Progenitor cell of endocrine pancreas (in vitro differentiated cells): ENCODE measurements at places on chromosomes 12 and 14. TPM values are rescaled to one million over a fixed set of nuclear protein-coding genes. Genes with fewer than 3 reads are reported as not detected.

Gene DEPDC4
- 3.9 and 4.3 TPM in 2 replicates for total RNA-seq

Gene RFLNA
- total RNA-seq, result 19.0 and 20.8 TPM in 2 replicates

Gene IRF9
- 57.4 and 62.4 TPM in 2 replicates for total RNA-seq

Gene DNAI7
- 3.1 and 3.3 TPM in 2 replicates for total RNA-seq

Gene KLHL33
- 0.04 and 0.05 TPM in 2 replicates for total RNA-seq

Gene INHBC
- 0.16 TPM in 1 of 2 replicates, not detected in the other for total RNA-seq

Gene C3AR1
- not detected in 2 replicates for total RNA-seq

Gene DDHD1
- 23.0 and 23.6 TPM in 2 replicates for total RNA-seq

Gene POLE2
- 12.9 and 14.9 TPM in 2 replicates for total RNA-seq

Gene GAPDH
- total RNA-seq, result 2,230 and 2,287 TPM in 2 replicates

Gene RHNO1
- 54.3 and 57.7 TPM in 2 replicates for total RNA-seq

Gene CCDC196
- not detected in 2 replicates for total RNA-seq

Gene HOXC12
- total RNA-seq, result not detected in 2 replicates

Gene PLCZ1
- total RNA-seq, result not detected in 2 replicates

Gene ATL1
- 6.8 and 6.9 TPM in 2 replicates for total RNA-seq

Gene KRT6A
- not detected in 2 replicates for total RNA-seq

Gene EMP1
- 0.31 and 0.47 TPM in 2 replicates for total RNA-seq

Gene DDN
- total RNA-seq, result 0.40 and 0.57 TPM in 2 replicates

Gene ACSM4
- not detected in 2 replicates for total RNA-seq

Gene GPR84
- not detected in 2 replicates for total RNA-seq

Gene MAP1LC3B2
- total RNA-seq, result 0.84 and 0.86 TPM in 2 replicates

Gene RAD9B
- 0.24 and 0.33 TPM in 2 replicates for total RNA-seq

Gene MUCL1
- not detected in 2 replicates for total RNA-seq

Gene CISTR
- 0.58 TPM in 1 of 2 replicates, not detected in the other for total RNA-seq

Gene TAS2R10
- total RNA-seq, result 1.6 and 3.1 TPM in 2 replicates
